ENCODE measurements at places on chromosomes 4 and X. TPM values are rescaled to one million over a fixed set of nuclear protein-coding genes. Genes with fewer than 3 reads are reported as not detected.
A peak's percentile ranks its signal among the peaks of the same experiment; 100 is the strongest.

- peak; percentile 28 for DNase-seq
Observed at GRCh38 chrX:46408553-46409407, 136.4 kb downstream of the ZNF674 start.

DNA sequence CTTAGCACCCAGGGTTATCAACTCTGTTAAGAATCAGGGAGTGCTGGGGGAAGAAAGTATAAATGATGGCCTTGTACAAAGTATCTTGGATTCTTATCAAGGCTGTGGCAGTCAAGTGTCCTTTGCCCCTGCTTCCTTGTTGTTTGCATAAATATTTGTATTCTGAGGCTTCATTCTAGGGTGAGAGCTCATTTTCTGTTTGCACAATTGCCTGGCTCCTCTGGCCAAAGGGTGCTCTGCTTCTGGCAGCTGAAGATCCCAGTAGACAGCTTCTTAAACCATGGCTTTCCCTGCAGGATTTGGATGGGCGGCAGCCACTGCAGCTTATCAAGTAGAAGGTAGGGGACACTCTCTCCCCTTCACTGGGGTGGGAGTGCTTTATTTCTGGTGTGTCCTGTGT is at the start of gene GBA3:
TSS of gene GBA3 (plus strand) at position 202 of the 400 bp plus-strand sequence.
- no peak for DNase-seq

- DNase-seq = no peak
Observed at GRCh38 chr4:147616849-147617172, 386 bp upstream of the TMEM184C start.

The STARD8 gene
- polyA plus RNA-seq = 0.09 TPM

- peak; percentile 48 for DNase-seq
Observed at GRCh38 chr4:7890635-7891393, 48.8 kb downstream of the AFAP1 start.

The TRIM75 gene
- not detected for polyA plus RNA-seq

DNA sequence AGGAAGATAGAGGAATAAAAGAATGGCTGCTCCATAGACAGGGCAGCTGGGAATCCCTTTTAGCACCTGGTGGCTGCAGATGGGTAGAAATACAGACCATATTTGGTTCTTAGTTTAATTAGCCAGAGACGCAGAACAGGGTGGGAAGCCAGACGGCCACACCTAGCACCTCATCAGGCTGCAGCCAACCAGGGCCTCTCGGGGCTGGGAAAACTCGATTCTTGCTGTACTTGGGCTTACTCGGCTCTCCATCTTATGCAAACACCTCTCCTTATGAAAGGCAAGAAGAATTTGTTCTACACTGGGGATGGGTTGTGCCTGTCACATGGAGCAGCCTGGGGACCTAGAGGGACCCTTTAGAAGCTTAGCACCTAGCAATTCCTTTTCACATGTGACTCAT is 19.7 kb downstream of the IRAK1 start:
- no peak for DNase-seq

- peak; percentile 72 for DNase-seq
Observed at GRCh38 chr4:141458501-141458900, 177.9 kb upstream of the IL15 start.

- no peak for DNase-seq
Observed at GRCh38 chr4:36285784-36286480, 4.5 kb downstream of the DTHD1 start.
